ENCODE measurements at places on chromosomes 2 and 18.

- no peak for DNase-seq
Measured at GRCh38 chr2:172953970-172954852, 121.4 kb upstream of the MAP3K20 start.

DNA sequence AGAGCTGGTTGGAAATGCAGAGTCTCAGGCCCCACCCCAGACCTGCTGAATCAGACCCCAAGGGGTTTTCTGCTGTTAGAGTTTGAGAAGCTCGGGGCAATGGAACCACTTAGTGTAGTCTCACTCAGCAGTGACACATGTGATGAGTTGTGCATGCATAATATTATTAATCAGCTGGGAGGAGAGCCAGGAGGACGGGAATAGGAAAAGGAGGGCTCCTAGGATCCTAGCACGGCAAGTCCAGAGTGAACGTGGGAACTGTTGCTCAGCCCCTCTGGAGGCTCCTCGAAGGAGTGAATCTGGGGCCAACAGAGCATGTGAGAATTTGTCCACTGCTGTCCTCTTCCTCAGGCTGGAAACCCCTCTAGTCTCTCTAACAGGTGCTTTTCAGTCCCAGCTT is 87.1 kb downstream of the HS1BP3 start:
- no peak for DNase-seq

DNA sequence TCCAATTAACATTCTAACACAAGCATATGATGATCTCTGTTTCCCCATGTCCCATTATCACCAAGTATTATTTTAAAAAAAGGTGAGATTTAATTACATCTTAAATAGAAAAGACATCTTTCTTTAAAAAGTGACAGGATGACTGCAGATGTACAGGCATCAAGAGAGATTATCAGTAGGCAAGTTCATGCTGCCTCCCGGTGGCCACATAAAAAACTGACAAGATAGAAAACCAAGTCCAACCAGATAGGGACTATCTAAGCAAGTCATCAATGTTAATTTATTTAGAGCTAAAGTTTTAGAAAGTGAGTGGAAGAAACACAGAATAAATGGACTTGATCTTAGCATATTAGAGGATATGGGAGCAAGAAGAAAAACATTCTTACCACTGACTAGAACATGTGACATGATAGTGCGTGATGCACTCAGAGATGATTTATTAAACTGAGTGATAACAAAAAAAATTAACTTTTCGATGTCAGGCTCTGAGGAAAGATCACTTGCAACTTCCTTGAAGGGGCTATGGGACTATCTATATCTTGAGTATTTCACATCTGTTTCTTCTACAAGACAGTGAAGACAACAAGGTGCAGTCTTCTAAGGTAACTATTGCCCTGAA is 5.4 kb upstream of the TDRD15 start:
- no peak for DNase-seq

DNA sequence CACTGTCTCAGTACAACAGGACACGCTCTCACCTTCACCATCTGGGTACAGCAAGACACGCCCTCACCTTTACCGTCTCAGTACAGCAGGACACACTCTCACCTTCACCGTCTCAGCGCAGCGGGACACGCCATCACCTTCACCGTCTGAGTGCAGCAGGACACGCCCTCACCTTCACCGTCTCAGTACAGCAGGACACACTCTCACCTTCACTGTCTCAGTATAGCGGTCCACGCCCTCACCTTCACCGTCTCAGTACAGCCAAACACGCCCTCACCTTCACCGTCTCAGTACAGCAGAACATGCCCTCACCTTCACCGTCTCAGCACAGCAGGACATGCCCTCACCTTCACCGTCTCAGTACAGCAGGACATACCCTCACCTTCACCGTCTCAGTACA is 109.9 kb upstream of the CTDP1 start:
- DNase-seq, result no peak

DNA sequence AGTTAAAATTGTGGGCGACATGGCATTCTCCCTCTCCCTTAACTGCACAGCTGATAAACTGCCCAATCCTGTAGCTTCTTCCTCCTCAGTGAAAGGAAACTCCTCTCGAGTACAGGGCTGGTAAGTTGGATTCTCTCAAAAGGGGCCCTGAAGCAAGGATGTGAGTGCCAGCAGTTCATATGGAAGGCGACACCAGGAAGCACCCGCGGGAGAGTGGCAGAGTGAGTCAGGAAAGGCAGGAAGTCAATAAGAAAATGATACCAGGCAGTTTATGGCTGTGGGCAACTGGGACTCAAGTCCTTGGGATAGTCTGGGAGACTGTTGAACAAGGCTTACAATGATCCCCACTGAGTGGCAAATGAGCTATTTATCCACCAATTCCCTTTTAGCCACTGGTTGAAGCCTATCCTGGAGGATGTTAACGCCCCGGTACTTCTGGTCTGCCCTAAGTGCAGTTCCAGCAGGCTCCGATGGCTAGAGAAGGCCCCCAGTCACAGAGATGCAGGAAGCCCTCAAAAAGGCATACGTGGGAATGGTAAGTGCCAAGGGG is 34.8 kb downstream of the ABHD3 start:
- no peak for DNase-seq

GRCh38 chr18:4691836-4692235 is 236.7 kb upstream of the DLGAP1 start:
- no peak for DNase-seq

GRCh38 chr2:104332731-104333130 is 521.2 kb upstream of the POU3F3 start:
- DNase-seq, result no peak

DNA sequence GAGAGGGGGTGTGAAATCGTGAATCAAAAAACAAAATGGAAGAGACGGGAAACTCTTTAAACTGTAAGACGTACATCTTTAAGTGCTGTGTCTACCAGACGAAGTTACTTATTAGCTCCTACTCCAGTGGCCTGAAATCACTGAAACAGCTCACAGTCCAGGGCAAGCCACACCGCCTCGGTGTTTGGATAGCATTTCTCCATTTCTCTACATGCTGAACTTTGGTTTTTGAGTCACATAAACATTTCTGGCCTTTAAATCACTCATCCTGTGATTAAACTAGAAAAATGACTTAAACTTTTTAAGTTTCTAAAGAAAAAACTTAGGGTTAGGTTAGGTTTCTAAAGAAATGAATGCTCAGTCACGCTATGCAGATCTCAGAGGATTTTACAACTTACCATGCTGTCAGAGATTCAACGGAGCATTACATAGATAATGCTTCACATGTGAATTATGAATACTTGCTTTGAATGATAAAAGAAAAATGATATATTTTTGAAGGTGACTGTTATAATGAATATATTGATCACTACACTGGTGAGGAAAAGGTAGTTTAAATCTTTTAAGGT is 138.4 kb downstream of the MBP start:
- DNase-seq, result no peak

DNA sequence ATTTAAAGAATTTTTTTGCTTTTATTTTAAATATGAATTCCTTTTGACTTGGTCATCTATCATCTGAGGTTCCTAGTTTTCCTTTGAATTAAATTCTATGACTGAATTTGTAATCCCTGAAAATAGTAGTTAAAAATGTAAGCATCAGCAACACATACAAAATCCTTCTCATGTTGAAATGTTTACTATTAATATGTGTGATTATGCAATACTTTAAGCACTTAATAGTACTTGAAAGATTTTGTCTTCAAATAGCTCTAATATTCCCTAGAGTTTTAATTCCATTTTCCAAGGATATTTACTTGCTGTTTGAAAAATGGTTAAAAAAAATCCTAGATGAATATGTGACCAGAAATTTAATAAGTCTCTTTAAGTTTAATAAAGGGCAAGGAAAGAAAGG is 26.6 kb upstream of the SPATS2L start:
- DNase-seq, result no peak

DNA sequence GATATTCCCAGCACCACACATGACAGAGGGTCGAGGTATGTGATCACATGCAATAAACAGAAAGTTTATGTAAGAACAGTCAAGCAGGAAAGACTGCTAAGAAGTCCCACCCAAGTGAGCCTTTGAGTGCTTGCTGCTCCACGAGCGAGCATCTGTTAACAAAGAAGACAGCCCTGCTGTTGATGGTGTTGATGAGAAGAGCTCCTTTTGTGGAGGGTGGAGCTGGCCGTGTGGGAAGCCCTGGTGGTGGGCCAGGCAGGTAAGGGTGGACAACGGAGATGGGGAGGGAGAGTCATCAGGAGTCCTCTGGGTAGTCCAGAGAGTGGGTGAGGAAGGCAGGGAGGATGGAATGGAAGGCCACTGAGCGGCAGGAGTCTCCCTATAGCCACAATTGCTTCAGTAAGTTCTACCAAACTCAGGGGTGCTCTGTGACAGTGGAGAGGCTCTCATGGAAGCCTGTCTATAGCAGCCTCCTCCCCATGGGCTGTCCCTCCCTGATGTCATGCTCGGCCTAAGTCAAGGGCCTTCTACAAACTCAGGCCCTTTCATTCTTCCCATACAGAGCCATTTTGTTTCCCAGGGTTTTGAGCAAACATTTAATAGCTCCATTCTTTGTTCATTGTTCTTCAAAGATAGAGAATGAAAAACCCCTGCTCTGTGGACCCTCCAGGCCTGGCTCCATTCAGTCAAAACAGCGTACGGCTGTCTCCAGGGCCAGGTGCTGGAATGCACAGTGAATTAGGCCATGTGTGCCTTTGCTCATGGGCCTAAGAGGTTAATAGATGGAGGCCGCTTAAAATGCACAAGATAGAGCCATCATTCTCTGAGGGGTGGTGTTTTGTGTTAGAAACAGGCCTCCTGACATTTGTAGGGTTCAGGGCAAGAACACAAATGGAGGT is 494.2 kb upstream of the RAB6C start:
- no peak for DNase-seq

DNA sequence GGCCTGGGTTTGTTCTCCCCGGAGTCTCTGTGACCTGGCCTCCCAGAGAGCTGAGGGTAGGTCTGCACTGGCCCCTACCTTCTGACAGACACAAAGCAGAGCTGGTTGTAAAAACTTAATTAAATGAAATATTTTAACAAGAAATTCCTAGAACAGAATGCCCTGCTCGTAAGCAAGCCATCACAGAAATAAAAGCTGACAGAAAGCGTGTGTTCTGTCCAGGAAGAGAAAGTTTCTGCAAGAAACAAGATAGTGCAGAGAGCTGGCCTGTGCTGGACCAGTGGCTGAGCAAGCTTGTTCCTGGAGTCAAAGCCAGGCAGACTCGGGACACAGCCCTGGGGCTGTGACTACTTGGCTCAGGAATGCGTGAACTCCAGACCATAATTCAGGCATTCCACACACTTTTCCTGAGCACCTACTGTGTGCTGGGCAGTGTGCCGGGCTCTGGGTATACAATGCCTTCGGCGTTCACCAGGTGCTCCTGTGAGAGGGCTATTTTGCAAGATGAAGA is 51.6 kb downstream of the APOB start:
- no peak for DNase-seq
